ENCODE measurements at places on chromosomes 5 and 9. TPM values are rescaled to one million over a fixed set of nuclear protein-coding genes. Genes with fewer than 3 reads are reported as not detected.

The COL5A1 gene
- not detected for total RNA-seq

The NTNG2 gene
- total RNA-seq: 0.52 TPM

DNA sequence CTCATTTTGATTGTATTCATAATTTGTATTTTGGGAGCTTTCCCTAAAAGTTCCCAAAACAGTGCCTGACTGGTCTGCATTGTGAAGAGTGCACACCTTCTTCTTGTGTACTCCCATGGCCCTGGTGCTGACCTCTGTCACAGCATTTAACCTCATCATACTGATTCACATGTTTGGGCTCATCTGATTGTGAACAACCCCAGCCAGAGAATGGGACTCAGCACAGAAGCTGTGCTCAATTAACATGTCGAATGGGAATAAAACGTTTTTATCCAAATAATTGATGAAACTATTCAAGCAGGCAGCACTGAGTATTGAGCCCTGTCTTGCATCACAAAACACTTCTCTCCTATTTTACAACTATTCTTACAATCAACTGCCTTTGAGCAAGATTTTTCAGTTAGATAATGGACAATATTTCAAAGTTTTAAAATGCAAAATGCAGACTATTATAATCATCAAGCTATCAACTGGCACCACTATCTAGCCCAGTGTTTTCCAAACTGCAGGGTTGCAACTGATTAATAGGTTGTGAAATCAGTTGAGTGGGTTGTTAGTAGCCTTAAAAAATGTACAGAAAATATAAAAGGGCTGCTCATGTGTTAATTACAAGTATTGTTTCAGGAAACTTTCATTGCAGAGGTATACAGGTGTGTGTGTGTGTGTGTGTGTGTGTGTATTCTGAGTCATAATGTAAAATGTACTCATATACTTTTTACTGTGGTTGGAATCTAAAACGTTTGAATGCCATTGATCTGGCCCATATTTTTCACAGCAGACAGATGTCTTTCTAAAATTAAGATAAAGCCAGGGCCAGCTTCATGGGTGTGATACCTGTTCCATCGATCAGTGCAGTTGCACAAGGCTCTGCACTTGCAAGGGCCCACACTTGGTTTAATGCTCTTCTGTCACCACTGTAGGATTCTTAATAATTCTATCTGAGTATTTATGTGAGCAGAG lies 190.5 kb downstream of the PIK3R1 start:
- peak; percentile 41 for DNase-seq

- no peak for DNase-seq
Observed at GRCh38 chr9:31275419-31275818, 1109.0 kb upstream of the ACO1 start.

All from activated naive CD4-positive, alpha-beta T cell treated with anti-CD3 and anti-CD28 coated beads for 36 hours (primary cell).